Hepatic stellate cell (primary cell): ENCODE measurements at places on chromosomes 12 and 14.

GRCh38 chr12:49543914-49544815, 5.3 kb downstream of the KCNH3 start:
- no peak for DNase-seq

GRCh38 chr12:65014504-65015271, 106.4 kb downstream of the WIF1 start:
- DNase-seq = no peak

GRCh38 chr12:117182866-117183265, 7.4 kb downstream of the FBXO21 start:
- DNase-seq = no peak

- DNase-seq = no peak
These were observed 121.3 kb downstream of the TBX3 start for GRCh38 chr12:114562654-114563053.

DNA sequence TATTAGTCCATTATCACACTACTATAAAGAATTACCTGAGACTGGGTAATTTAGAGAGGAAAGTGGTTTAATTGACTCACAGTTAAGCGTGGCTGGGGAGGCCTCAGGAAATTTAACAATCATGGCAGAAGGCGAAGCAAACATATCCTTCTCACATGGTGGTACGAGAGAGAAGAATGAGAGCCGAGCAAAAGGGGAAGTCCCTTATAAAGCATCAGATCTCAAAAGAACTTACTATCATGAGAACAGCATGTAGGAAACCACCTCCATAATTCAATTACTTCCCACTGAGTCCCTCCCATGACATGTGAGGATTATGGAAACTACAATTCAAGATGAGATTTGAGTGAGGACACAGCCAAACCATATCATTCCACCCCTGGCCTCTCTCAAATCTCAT, 422.6 kb downstream of the MDGA2 start:
- DNase-seq = no peak

- no peak for DNase-seq
These were observed 72.8 kb downstream of the ANKS1B start for GRCh38 chr12:99911967-99912366.

GRCh38 chr12:56146492-56147460, 5.6 kb upstream of the MYL6B start:
- no peak for DNase-seq

DNA sequence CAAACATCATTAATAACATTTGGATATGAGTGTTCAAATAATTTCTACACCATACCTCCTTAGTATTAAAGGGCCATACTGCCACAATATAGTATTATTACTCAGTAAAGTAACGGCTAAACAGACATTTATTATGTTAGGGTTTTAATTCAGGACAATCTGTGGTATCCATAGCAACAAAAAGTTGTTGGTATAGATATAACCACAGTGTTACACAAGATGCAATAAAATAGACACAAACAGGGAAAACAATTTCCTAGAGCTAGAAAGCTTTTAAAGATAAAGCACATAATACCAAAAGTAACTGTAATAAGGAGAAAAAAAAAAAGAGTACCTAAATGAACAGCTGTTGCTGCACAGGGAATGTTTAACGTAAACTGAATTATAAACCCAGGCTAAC, 16.1 kb downstream of the CNIH1 start:
- DNase-seq = no peak

DNA sequence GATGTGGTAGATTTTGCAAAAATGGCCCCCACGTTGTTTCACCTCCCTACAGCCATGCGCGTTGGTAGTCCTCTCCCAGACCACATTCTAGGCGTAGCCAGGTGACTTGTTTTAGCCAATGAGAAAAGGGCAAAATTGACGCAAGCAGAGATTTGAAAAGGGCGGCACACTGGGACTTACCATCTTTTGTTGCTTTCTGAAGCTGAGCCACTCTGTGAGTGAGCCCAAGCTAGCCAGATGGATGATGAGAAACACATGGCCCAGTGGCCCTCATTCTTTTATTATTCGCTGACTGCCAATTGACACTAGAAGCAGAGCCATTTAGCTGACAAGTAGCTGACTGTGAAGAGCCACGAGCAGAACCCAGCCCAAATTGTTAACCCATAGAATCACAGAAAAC, 142.0 kb upstream of the GZMB start:
- DNase-seq = no peak

GRCh38 chr14:58626431-58626831, 11.3 kb upstream of the DACT1 start:
- DNase-seq = no peak

DNA sequence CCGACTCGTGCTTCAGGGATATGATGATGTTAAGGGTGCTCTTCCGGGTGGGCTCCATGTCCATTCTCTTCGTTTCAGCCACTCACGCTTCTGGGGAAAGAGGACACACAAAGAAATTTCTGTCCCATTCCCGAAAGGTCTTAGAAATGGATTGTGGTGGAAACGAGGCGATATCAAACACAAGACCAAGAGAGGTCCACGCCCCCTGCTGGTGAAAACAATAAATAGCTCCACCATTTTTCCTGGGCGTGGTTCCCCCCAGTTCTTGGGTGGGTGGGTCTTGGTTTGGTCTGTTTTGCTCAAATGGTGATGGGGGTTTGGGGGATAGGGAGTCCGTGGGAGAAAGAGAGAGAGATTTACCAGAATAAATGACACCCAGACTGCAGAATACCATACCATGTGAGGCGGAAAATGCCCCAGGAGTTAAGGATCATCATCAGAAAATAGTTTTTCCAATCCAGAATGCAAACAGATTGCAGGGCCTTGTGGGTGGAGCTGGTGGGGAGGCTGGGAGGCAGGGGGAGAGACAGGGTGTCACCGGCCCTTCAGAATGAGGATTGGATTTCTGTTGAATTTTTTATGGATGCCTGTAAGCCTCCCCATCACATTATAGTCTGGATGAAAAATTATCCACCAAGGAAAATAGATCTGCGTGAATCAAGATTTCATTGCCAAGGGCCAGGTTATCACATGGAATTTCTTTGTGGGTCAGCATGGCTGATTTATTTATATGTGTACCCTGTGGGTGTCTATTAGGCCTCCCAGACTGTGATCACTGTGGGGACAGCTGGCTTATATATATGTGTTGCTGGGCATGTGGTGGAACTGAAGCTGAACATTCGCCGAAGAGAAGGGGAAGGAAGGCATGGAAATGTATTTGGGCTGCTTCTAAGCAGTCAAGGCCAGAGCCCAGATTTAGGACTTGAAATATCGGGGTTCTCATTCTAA, 55.8 kb downstream of the SRRM4 start:
- DNase-seq = peak; percentile 22

DNA sequence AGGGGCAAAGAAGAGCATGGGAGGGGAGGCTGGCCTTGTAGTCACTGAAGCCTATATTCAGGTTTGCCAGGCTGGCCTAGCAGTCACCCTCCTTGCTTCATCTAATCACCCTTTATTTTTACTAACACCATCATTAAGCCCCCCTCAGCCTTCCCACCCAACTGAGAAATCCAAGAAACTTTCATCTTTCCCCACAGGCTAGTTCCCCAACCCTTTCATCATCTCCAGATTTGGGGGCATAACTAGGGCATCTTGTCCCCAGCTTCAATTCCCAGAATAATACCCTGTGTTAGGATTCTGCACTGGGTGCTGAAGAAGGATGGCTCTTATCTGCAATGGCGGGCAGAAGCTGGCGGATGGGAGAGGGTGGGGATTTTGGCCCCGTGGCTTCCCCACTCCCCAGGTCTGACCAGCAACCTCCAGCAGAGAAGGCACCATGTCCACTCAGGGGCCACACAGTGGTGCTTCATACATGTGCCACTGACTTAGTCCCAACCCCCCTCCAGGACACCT, 6.9 kb downstream of the PCK2 start:
- DNase-seq = no peak

DNA sequence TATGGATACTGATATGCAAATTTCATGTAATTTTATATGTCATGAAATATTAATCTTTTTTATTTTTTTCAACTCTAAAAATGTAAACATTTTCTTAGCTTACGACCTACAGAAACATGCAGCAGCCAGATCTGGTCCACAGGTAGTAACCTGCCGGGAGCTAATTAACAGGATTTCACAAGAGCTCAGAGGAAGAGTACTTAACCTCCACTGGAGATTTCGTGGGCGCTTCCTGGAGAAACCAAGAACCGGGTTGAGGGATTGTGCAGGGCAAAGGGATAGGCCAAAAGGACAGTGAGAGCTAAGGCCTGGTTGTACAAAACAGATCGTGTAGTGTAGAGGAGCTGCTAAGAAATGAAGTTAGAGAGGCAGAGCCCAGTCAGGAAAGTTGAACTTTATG, 315.7 kb downstream of the PAWR start:
- DNase-seq = no peak

DNA sequence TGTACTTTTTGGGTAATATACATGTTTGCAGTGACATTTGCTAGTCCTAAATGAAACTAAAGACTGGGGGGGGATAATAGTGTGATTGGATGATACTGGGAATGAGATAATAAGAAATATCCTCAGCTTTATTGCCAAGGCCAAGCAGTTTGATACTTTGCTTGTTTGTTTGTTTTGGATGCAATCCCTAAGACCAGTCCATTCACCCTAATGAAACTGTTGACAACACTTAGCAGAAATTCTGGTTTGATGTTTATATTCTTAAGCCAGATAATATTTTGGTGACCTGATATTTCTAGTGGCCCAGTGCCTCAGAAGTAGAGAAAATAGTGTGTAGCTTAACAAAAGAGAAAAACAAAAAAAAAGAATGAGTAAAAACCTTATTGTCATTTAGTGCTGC, 1.8 kb downstream of the PHC1 start:
- no peak for DNase-seq

- no peak for DNase-seq
These were observed 86.1 kb downstream of the SLC24A4 start for GRCh38 chr14:92409043-92409442.

DNA sequence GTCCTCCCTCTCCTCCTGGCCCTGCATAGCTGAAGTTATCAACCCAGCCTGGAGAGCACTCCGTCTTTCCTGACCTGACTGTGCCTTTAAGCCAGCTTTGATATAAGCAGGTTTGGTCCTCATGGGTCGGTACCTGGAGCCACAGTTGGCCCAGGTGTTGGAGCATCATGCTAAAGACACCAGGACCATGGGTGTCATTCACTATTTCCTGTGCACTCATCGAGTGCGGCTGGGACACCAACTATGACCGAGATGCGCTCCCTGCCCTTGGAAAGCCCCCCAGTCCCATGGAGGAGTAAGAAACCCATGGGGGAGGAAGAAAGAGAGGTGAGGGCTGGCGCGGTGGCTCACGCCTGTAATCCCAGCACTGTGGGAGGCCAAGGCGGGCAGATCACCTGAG, 78.9 kb upstream of the CCND2 start:
- DNase-seq = no peak

DNA sequence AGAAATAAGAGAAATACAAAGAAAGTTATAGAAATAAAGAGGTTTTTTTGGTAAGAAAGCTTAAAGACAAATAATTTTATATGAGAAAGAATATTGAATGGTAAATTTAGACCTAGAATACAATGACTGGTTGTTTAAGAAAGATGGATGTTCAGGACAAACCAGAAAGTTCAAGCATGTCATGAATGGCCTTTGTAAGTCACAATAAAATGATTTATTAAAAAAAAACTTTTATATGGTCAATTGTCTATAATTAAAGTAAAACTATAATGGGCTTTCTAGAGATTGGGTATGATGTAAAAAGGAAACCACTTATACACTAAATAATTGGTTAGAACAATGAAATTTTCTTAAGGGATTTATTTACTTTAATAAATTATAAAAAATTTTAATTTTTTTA, 19.8 kb upstream of the CAPRIN2 start:
- DNase-seq = no peak

GRCh38 chr14:105187935-105188524, 6.9 kb upstream of the NUDT14 start:
- DNase-seq = no peak

GRCh38 chr14:89621009-89621421, 204.0 kb upstream of the FOXN3 start:
- DNase-seq = no peak

DNA sequence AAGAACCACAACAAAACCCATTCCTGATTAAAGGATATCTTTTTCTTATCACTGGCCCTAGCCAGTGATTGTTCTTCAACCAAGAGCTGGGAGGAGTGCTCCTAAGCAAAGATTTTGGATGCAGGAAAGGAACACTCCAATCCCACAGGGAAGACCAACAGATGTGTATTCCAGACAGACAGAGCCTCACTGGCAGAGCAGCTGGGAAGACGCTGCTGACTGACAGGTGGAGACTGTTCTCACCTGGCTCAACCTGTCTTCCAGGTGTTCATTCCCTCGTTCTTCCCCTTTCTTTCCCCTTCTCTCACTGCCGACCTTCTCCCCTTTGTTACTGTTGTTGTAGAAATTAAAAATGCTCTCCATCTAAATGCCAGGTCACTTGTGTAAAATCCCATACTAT, 89.7 kb upstream of the CCDC198 start:
- no peak for DNase-seq

DNA sequence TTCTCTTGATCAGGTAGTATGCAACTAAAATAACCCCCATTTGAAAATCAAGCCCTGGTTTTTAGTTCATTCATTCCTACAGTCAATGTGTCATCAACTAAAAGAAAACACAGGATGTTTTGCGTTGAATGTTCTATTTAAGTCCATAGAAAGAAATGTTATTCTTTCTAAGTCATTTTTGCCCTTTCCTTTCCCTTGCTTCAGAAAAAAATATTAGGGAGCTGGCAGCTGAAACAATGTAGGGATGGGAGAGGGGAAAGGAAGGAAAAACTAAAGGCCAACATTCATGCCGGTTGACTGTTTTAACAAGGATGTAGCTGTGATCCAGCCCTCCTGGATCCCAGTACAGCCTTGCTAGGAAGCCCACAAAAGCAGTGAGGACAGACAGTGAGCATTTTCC, 155.1 kb downstream of the BTG1 start:
- DNase-seq = no peak
